NCI-H187 (cell line): ENCODE measurements at places on chromosomes 6 and 20.

DNA sequence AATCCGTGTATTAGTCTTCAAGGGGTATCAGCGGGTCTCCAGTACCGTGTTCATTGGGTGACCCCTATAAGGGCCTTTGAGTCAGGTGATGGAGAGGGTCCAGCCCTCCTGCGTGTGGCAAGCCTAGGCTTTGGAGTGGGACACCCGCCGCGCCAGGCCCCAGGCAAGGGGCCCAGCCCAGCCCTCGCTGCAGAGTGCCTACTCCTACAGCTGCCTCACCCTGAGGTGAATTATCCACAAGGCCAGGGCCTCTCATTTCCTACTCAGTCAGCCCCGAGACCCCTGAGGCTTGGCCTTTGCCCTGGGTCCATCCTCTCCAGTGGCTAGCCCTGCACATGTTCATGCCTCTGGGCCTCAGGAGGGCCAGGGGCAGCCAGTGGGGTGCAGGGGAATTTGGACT is 45.1 kb downstream of the TMEM242 start:
- DNase-seq: no peak

GRCh38 chr6:6891949-6892461 is 215.8 kb upstream of the RREB1 start:
- DNase-seq: peak; percentile 19

DNA sequence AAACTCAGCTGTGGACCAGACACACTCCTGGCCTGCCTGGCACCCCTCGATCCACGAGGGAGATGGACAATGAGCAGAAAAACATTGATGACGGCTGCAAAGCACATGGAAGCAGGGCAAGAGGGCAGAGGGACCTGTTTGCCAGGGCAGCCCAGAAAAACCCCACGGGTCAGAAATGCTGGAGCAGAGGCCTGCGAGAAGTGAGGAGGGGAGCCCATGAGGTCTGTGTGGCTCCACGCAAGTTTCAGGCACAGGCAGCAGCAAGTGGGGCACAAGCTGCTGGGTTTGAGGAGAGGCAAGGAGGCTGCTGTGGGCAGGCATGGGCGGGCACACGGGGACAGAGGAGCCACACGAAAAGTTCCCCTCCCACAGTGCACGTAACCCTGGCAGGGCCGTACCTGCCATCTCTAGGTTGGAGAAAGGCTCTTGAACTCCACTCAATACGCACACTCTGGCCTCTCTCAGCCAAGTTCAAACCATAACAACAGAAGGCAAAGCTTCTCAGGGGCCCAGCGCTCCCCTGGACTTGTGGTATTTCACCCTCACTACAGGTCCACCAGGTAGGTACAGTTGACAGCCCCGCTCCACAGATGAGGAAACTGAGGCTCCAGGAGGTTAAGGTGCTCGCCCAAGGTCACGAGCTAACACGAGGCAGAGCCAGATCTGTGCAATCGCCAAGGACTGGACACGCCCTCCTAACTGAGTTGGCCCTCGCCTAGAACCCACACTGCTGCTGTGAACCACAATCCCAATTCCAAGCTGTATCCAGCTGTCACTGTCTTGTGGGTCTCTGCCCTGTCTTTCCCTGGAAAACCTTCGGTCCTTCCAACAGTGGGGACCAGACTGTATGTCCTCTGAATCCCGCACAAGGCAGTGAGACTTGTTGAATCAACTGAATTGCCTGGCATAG is 108.2 kb downstream of the NOL4L start:
- DNase-seq: no peak

- DNase-seq: no peak
Observed at GRCh38 chr6:20197251-20197650, 15.0 kb downstream of the MBOAT1 start.

DNA sequence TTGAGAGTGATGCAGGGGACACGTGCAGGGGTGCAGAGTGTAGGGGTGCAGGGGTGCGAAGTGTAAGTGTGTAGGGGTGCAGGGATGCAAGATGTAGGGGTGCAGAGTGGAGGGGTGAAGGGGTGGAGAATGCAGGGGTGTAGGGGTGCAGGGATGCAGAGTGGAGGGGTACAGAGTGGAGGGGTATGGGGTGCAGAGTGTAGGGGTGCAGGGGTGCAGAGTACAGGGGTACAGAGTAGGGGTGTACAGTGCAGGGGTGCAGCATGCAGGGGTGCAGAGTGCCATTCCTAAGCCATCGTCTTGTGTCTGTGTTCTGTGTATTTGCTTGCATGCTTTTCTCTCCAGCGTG is 345.4 kb downstream of the TAF4 start:
- no peak for DNase-seq

DNA sequence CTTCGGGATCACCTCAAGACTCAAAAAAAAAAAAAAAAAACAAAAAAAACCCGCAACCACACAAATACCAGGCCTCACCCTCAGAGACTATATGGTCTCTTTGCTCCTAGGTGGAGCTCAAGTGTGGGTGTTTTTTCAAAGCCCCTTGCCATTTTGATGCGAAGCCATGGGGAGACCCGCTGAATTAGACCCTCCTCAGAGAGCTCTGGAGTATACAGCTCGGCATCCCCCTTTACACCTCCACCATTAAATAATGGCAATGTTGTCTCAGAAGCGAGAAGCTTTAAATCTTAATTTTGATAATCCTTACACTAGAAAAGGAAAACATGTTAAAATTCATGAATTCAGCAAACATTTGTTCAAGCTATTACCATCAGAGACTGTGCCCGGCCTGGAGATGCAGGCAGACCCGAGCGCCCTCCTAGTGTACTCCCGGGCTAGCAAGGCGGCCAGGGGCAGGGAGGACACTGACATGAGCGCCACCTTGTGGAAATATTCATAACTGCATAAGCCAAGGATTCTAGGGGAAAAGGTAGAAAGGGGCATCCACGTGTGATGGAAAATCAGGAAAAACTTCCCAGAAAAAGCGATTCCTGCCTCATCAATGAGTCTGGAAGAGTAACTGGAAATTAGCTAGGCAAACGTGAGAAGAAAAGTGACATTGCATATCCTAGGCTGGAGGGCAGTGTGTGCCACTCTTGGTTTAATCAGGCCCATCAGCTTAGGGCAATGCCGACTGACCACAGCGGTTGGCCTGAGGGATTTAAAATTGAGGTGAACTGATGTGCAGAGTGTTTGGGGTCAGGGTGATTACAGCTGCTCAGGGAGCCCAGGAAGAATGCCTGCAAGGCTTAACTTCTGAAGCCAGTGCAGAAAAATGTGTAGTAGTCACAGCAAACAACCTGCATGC is 72.5 kb downstream of the B3GAT2 start:
- DNase-seq: no peak

GRCh38 chr6:36713846-36714245 is 16.2 kb downstream of the RAB44 start:
- no peak for DNase-seq

DNA sequence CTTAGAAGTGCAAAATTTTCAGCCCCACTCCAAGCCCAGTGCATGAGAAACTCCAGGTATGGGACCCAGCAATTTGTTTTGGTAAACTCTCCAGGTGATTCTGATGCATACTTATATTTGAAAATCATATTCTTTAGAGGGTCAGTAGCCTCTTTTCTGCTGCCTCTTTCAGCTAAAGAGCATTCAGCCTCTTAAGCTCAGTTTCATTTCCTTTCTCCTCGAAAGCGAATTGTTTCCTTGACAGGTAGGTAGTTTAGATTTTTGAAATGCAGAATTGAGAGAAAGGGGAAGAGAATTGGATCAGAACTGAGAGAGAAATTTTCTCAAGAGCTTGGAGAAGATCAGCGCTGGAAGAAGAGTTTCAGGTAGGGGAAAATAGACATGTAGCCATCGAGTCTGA is 995.8 kb upstream of the FLRT3 start:
- no peak for DNase-seq

DNA sequence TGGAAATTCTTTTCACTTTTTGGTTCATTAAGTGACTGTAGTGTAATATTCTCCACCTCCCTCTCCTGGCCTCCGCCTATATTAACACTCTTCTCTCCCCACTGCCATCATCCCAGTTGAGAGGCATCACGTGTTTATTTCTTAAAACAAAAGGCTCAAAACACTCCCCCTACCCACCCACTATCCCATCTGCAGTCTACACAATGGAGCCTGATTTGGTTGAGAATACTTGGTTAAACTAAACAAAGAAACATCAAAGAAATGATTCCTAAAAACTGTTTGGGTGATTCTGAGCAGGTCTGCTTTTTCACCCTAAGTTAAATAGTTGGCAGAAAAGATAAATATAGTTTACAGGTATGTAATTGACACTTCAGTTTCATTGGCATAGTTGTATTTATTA is 5.9 kb downstream of the TFAP2B start:
- no peak for DNase-seq

- DNase-seq: no peak
Observed at GRCh38 chr6:8139451-8139850, 37.1 kb upstream of the EEF1E1 start.

DNA sequence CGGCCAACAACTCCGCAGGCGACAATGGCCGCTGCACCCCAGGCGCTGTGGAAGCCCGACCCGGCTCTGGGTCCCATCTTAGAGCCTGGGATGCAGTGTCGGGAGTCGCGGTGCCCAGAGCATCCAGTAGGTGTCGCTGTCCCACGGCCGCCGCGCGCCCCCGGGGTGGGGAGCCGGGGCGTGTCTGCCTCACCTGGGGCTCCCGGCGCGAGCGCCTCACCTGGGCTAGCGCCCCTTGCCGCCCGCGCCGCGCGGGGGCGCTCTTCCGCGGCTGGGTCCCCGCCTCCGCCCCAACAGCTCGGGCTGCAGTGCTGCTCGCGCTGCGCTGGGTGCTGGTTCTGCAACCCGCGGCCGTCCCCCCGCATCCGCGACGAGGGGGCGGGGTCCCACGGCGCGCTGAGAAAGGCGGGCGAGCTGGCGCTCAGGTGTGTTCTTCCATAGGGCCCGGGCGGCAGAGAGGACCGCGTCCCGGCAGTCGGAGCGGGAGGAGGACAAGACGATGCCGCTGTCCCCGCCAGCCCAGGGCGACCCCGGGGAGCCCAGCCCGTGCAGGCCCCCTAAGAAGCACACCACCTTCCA is at the start of gene CRYBG1:
Gene CRYBG1, plus strand, starts transcription at position 308 of the 579 bp plus-strand sequence. Its CDS starts 192 bp downstream, at position 500.
- peak; percentile 65 for DNase-seq

DNA sequence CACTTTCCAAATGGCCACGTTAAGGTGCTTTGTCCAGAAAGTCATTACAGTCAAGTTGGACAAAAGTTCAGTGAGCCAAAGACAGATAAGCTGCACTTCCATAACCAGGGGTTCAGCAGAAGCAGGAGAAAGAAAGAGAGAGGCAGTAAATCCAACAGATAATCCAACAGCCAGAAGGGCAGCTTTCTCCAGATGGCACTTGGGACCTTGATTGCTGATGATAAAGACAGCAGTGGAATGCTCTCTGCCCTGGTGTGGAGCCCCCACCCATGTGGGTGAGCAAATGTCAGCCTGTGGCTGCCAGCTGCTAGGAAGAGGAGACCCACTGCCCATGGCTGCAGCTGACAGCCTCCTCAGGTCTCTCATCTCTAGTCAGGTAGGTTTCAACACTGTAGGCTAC is 18.7 kb upstream of the NRSN1 start:
- DNase-seq: no peak

GRCh38 chr6:14720411-14721102 is 525.3 kb upstream of the JARID2 start:
- DNase-seq: no peak

GRCh38 chr6:137272403-137272802 is 53.2 kb upstream of the IFNGR1 start:
- DNase-seq: no peak
